Stimulated activated CD4-positive, alpha-beta T cell treated with anti-CD3 and anti-CD28 coated beads, TNF-alpha, amount 100 ng/mL, for 48 hours (primary cell): ENCODE measurements at places on chromosomes 11 and 22.

DNA sequence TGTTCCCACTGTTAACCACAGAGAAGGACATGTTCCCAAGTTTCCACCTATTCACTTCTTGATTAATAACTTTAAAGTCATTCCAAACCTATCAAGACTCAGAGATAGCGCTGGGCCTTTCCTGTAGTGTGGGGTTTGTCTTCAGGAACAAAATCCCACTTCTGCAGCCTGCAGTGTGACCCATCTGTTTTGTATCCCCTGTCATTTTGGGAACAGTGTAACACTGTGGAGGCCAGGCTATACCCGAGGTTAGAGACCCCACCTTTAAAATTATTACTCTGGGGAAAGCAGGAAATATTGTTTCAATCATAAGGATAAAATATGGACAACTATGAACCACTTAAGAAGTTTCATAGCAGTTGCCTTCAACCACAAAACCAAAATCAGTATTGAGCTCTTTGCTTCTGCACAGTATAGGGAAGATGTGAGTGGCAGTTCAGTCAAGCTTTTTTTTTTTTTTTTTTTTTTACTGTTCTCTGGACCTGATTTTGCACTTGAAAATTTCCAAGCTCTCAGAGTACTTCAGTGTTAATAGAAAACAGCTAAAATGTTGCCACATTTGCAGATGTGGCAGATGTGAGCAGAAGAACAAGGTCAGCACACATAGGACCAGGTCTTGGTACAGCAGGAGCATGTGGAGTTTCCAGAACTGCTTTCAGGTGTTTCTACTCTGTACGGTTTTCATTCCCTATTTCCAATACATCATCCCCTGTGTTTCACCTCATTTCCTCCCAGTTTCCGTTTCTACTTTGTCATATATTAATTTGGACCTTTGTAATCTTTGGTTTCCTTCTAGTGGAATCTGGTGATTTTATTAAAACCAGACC lies 121.5 kb downstream of the MAML2 start:
- DNase-seq = no peak

DNA sequence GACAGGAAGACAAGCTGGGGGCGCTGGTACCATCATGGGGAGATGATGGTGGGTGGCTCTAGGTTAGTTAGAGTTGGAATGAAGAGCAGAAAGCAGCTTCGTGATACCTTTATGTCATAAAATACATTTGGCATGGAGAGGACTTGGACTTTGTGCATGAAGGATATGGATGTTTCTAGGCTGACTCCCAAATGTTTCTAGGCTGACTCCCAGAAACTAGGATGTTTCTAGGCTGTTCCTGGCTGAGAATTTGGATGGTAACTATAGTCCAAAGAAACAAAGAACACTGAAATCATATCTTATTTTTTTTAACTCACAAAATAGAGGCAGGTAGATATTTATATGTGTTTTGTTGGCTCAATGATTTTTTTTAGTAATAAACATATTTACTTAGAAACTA lies 89.4 kb upstream of the VPREB1 start:
- DNase-seq = no peak

- no peak for DNase-seq
These were observed 20.3 kb upstream of the CCDC90B start for GRCh38 chr11:83306200-83307080.

DNA sequence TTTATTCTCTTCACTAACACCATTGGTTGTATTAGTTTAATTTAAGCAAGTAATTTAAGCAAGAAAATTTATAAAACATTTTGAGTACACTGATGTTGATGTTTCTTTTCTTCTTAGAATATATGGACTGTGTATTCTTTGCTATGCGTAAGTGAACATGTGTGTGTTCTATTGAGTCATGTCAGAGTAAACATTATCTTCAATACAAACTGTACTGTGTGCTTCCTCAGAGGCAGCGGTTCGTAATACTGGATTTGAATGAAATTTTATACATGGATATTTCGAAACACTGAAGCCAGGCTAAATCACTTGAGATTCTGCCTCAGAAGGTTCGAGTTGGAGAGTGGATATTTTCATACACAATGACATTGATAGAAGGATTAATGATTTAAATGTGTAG lies 452.6 kb downstream of the LUZP2 start:
- DNase-seq = no peak

DNA sequence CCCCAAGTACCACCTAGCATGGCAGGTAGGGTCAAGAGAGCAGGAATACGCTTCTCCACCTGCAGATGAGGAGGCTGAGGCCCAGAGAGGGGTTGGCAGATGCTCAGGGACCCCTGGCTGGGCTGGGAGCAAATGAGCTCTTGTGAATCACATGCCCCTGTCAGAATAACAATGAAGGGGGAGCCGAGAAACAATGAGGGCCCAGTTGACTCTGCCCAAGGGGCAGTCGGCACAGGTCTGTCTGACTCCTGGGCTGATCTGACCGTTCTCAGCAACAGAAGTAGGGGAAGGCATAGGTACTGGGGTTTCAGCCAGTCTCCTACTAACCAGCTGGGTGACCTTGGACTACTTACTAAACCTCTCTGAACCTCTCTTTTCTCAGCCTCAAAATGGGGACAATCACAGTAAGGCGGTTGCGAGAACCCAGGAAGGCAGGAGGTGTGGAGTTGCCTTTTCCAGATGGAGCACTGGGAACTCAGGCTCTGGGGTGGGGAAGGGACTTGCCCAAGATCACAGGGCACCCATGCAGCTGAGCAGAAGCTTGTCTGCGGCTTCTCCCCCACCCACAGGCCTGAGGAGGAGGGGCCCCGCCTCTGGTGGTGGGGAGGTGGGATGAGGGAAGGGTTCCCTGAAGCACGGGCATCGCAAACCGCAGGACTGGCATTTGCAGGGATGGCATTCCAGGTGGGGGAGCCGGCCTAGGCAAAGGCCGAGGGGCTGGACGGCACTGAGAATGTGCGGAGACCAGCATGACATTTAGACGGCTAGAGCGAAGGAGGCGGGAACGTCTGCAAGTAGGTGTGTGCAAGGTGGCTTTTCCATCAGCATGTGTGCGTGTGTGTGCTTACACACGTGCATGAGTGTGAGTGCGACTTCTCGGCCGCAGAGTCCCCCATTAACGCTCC lies 163.0 kb downstream of the MN1 start:
- no peak for DNase-seq

- no peak for DNase-seq
These were observed 157.7 kb upstream of the TMEM45B start for GRCh38 chr11:129657866-129658525.

DNA sequence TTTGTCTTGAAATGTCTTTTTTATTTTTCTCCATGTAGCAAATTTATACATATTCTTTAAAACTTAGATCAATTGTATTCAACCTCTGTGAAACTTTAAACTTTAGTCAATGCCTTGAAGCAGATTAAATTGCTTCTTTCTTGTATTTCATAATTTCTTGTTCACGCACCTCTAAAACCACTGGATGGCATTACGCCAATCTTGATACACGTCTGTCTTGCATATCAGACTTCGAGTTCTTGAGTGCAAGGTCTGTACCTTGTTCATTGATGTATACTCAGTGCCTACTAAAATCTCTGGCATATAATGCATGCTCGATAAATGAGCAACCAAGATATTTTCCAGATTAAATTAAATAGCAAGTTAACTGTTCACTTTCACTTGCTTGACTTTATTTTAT lies 236.8 kb downstream of the CASP12 start:
- DNase-seq = no peak

- DNase-seq = no peak
These were observed 41.0 kb downstream of the TMPRSS5 start for GRCh38 chr11:113664981-113665710.

DNA sequence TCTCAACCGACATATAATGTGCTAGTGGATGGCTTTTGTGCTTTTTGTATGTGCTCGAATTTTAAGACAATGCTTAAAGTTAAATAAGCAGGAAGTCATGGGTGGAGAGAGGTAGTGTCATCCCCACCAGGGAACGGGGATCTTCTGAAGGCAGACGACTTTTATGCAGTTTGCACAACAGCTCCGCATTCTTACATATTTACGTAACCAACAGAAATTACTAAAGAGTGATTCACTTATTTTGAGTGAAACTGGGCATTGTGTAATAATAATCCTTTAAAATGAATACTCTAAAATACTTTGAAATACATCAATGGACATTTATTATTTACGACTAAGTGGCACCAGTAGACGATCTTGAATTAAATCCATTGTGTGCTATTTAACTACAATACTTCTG lies 305.1 kb downstream of the CNTN5 start:
- no peak for DNase-seq

DNA sequence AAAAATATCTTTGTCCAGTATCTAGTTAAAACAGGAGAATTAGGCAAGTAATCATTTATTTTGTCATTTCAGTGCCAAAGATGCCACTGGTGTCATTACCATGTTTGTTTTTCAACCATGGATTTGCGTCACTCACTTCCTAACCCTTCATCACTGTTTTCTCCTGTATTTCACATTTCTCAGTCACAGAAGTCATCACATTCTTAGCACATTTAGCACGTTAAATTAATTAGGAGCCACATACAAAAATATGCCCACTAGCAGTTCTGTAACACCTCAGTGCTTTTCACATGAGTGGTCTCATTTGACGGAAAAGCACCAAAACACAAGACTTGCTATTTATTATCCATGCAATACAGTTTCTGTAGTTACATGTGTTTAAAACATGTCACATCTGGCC lies 546.0 kb downstream of the METTL15 start:
- no peak for DNase-seq

DNA sequence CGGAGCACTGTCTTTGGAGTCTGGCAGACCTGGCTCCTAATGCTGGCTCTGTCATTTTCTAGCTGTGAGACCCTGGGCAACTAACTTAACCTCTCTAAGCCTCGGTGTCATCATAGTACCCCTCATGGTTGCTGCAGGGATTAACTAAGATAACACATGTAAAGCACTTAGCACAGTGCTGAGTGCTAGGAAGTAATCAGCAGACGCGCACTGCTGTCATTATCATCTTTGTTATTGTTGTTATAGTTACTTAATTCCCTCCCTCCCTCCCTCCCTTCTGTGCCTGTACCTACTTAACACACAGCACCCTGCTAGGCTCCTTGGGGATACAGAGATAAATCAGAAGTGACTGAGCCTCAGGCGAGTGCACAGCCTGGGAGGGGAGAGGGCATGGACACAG lies 104.7 kb upstream of the PITPNB start:
- no peak for DNase-seq

DNA sequence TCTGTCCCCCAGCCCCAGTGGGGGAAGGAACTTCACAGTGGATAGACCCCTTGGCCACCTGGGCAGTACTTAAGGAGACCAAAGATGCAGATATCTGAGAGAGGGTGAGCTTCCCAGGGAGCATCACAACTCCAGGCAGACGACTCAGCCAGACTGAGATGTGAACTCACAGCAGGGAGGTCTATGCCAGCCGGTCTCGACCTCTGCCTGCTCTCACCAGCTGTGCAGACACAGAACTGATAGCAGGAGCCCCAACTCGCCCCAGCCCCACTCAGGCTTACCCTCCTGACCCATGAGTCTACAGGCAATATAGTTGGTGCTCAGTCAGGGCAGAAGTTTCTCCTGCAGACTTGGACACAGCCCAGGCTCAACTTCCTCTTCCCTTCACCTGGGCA lies 29.7 kb upstream of the ACCSL start:
- no peak for DNase-seq

GRCh38 chr11:22787551-22788162 lies 41.9 kb downstream of the SVIP start:
- DNase-seq = peak; percentile 5

DNA sequence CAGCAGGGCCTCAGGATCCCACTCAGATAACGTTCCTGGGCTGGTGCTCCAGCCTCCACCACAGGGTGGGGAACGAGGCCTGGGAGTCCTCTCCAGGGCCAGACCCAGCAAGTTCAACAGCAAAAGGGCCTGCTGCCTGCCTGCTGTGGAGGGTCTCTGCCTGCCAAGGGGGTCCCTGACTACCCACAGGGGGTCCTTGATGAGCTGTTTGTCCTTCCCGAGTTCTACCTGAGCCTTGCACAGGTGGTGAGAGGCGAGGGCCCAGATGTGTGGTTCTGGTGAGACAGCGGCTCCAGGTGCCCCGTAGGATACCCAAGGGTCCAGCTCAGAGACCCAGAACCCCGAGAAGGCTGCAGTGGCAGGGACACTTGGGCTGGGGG lies 4.4 kb downstream of the DUSP8 start:
- no peak for DNase-seq

DNA sequence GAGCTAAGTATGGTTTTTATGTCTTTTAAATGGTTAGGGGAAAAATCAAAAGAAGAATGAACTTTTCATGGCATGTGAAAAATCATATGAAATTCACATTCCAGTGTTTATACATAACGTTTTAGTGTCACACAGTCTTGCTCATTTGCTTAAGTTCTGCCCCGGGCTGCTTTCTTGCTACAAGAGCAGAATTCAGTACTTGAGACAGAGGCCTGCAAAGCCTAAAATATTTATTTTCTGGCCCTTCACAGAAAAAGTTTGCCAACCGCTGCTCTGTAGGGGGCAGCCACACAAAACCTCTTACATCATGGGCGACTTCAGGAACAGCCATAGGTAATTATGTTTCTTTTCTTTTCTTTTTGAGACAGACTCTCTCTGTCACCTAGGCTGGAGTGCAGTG lies 1.0 kb upstream of the ATG2A start:
- no peak for DNase-seq

DNA sequence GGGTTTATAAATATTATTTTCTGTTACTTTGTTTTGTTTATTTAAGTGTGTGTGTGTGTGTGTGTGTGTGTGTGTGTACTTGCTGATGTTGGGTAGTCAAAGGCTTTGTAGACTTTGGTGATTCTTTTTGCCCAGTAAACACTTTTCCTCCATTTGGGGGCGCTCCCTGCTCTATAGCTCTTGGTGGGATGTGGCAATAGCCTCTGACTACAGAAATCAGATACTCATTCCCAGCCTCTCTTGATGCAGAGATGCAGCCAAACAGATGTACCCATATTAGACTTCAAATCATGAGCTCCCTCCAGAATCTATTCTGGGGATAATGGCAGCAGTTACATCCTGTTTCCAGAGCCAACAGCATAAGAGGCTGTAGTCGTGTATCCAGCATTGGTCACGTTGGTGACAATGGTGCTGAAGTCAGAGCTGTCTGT lies 33.4 kb upstream of the APOL5 start:
- DNase-seq = no peak

GRCh38 chr22:33315954-33316353 lies 257.8 kb upstream of the SYN3 start:
- no peak for DNase-seq

- no peak for DNase-seq
These were observed at the start of gene CD6 for GRCh38 chr11:60971520-60971919. TSS of gene CD6 (plus strand) at chr11:60971680. CDS start at chr11:60971866, 186 bp downstream.

DNA sequence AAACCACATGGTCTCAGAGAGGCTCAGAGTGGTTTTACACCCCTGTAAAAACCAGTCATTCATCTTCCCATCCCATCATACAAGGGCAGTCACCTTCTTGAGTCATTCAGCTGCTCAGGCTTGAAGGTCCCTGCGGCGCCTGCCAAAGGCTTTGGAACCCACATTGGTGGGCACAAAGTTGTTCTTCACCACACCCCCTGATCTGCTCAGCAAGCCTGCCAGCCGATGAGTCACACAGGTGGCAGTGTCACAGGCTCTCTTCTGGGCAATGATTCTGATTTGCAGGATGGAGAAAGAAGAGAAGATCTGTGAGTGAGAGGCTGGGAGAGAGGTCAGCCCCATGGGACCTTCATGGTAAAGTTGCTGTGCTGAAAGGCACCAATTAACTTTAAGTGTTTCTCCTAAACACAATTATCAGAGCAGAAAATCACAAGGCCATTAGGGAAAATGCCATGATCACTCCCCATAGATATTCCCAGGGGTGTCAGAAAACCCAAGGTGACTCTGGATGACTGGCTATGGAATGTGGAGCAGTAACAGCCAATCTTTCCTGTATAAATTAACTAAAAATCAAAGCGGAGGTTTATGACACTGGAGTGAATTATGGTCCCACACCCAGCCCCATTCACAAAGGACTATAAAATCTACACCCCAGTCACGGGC lies 4.4 kb downstream of the CALCA start:
- no peak for DNase-seq

GRCh38 chr22:49155039-49155769 lies 672.5 kb downstream of the BRD1 start:
- no peak for DNase-seq
